Spinal cord (tissue), 10 donors: ENCODE measurements at places on chromosomes 1 and 21. TPM values are rescaled to one million over a fixed set of nuclear protein-coding genes. Genes with fewer than 3 reads are reported as not detected.
A peak's percentile ranks its signal among the peaks of the same experiment; 100 is the strongest.

OR2T35 gene
- polyA plus RNA-seq = not detected

ZMYM4 gene
- polyA plus RNA-seq = 43.6 TPM

- no peak for DNase-seq
These were observed 61.7 kb upstream of the DNAJC6 start for GRCh38 chr1:65247419-65248359.

GRCh38 chr1:29237129-29237821, 953 bp downstream of the PTPRU start:
- peak; percentile 67 for DNase-seq

DNA sequence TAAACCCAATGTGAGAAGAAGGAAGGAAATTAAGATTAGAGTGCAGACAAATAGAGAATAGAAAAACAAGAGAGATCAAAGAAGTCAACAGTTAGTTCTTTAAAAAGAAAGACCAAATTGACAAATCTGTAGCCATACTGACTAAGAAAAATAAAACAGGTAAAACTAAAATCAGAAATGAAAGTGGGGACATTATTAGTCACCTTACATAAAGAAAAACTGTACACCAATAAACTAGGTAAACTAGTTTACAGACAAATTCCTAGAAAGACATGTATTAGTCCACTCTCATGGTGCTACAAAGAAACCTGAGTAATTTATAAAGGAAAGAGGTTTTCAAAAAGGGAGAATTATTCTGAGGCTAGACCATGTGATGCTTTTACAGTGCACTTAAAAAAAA, 22.3 kb downstream of the BLZF1 start:
- DNase-seq = no peak

GRCh38 chr1:56911098-56911938, 54.5 kb downstream of the C8B start:
- no peak for DNase-seq

DNA sequence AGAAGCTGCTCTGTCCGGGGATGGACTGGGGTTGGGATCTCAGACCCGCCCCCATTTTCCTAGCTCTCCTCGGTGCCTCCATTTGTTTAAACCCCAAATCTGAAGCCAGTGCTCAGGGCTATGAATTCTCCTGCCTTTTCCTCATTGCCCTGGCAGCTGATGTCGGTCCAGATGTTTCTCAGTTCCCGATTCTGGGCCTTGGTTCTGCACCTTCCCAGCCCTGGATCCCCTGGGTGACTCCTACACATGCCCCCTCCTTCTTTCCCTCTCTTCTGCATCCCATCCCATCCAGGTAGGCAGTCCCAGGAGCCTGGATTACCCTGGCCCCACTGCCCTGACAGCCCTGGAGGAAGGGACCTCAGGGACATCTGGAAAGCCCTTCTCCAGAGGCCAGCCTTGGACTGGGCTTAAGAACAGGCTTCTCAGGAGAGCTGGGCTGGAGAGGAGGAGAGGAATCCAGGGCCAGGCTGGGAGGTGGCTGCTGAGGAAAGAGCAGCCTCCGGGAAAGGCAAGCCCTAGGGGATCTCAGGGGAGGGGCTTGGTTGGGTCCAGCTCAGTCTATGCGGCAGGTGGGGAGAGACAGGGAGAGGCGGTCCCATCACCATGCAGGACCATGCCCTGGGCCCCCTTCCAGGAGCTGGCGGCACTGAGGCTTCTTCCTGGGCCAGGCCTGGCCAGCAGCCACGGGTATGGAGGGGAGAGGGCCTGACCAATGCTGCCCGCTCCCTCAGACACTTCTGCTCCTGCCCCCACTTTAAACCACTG, 6.8 kb upstream of the EPS8L3 start:
- no peak for DNase-seq

ARHGAP30 gene
- polyA plus RNA-seq = 3.1 TPM

CXADR gene
- 55.7 TPM for polyA plus RNA-seq

TSPEAR gene
- 0.33 TPM for polyA plus RNA-seq

DNA sequence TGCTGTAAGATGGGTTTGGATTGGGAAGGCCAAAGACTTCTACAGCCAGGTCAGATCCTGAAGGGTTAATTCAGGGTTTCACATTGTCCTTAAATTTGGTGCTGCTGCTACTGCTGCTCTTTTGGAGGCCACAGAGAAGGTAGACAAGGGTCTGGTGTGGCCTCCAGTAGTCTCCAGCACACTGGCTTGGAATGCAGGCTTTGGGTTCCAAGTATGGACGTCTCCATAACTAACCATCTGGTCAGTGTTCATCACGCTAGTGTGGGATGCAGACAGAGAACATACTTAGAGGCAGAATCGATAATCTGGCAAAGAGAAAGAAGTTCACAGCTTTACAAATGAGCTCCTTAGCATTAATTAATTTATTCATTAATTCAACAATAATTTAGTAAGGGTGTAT, 154.1 kb downstream of the ZBTB18 start:
- DNase-seq = no peak

DNA sequence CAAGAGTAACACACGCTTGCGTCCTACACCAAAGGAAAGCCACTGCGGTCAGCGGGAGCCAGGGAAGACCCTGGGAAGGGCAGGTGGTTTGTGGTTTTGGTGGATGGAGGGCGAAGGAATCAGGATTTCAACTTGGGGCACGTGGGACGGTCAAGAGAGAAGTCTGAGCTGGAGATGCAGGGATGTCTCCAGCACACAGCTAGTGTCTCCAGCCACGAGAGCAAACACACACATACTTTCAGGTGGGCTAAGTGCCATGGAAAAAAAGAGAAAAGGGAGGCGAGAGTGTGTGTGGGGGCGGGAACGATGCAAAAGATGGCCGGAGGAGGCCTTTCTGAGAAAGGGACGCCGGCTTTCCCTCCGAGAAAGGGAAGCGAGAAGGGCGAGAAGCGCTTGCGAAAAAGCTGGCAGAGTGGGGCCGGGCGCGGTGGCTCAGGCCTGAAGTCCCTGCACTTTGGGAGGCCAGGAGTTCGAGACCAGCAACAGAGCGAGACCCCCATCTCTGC, 1.4 kb upstream of the SRRM1 start:
- peak; percentile 28 for DNase-seq

- DNase-seq = no peak
These were observed 40.1 kb upstream of the KLHDC7A start for GRCh38 chr1:18440385-18441226.

DNA sequence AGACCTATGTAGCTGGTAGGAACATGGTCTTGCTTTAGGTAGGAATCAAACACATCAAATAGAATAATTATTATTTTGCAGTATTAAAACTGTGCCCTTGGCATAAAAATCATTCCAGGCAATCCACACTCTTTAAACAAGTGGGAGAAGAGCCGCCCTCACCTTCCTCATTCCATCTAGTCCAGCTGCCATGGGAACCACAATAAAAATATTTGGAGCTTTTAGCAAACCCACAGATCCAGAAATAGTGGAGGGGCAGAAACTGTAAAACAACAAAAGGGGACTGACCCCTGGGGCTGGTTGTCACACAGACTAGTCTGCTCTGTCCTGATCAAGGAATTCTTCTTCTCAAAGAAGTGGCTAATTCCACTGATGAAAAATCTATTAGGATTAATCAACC, 61.6 kb downstream of the PTPRC start:
- DNase-seq = no peak

- peak; percentile 97 for DNase-seq
These were observed 98.4 kb downstream of the EBNA1BP2 start for GRCh38 chr1:43073490-43074230.

GRCh38 chr1:76259270-76259669, 184.7 kb downstream of the ST6GALNAC3 start:
- no peak for DNase-seq

GBP6 gene
- polyA plus RNA-seq = 0.23 TPM

- DNase-seq = no peak
These were observed 300.7 kb upstream of the SPAG17 start for GRCh38 chr1:118485757-118486156.

MROH7 gene
- polyA plus RNA-seq = 3.8 TPM

S100A7A gene
- not detected for polyA plus RNA-seq

LENEP gene
- not detected for polyA plus RNA-seq

- DNase-seq = no peak
These were observed 20.4 kb downstream of the PRMT6 start for GRCh38 chr1:107076841-107077240.

DNA sequence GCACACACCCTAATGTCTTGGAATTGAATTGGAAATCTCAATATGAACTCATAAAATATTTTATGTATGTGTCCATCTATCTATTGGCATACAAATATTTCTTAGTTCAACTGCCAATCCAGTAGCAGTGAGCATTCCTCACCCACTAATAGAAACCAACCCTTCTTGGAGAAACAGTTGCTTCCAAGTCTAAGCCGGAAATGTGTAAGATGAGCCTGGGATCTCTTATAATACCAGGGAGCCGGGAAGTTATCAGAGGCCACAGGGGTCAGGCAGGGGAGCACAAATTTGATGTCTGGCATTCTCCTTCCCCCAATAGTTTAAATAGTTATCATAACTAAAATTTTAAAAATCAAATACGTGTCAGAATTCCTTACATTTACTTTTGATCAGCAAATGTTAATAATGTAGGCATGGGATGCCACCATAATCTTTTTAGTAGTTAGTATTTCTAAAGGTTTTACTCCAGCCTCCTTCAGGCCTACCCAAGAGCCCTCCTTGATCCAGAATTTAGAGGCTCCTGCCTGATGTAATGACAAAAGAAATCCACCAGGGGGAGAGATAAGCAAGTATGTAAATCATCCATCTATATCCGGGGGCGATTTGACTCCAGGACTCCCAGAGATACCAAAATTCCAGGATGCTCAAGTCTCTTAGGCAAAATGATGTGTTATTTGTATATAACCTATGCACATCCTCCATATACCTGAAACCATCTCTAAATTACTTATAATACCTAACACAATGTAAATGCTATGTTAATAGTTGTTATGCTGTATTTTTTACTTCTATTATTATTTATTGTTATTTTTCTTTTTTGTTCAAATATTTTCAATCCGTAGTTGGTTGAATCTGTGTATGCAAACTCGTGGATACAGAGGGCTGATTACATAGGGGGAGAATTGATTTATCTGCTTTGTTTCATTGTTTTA, 218.7 kb upstream of the COA6 start:
- peak; percentile 48 for DNase-seq

GRCh38 chr1:202058001-202058908, 47.9 kb downstream of the ELF3 start:
- DNase-seq = no peak

SPATA1 gene
- polyA plus RNA-seq = 2.4 TPM

LRRN2 gene
- polyA plus RNA-seq = 53.1 TPM

DNA sequence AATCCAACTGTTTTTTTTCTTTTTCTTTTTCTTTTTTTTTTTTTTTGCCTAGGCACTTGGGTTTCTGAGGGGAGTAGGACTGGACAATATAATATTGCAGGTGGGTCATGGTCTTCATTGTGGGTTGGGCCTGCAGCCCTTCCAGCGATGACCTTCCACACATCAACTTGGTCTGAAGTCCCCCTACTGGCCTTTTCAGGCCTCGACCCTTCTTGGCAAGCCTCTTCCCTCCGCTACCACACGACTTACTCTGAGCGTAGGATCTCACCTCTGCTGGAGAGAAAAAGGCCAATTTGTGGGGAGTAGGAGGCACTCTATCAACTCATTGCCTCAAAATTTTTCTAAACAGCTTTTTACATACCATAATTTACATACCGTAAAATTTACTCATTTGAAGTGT, 51.1 kb upstream of the GRIK3 start:
- no peak for DNase-seq

DNA sequence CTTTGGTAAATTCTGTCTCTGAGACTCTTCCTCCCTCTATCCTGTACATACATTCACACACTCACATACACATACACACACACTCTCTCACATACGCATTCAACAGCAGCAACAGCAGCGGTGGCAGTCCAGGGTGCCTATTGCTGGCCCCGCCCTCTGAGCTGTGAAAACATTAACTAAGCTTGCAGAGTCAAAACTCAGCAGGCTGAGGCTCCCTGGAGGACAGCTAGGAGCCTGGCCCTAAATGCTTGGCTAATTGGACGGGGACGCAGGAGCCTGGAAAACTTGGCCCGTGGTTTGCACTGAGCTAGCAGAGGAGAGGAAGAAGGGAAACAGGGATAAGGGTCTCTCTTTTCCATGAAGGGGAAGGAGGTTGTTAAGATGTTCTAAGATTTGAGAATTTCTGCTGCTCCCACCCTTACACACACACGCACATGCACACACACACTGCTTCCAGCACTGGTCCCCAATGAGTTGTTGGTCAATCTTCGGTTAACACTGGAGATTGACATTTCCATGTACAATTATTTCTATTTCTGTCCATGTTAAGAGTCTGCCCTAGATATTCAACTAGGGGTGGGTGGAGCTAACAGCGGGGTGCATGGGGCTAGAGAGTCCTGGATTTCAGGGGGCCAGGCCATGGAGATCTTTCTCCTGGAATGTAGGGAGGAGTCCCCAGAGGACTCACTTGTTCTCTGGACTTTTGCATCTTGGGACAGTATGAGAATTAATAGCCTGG, 94.2 kb downstream of the PLXNA2 start:
- no peak for DNase-seq
